A172 (cell line): ENCODE measurements at places on chromosomes 7 and 10.

GRCh38 chr7:107982918-107983389, 20.0 kb downstream of the LAMB1 start:
- DNase-seq: no peak

DNA sequence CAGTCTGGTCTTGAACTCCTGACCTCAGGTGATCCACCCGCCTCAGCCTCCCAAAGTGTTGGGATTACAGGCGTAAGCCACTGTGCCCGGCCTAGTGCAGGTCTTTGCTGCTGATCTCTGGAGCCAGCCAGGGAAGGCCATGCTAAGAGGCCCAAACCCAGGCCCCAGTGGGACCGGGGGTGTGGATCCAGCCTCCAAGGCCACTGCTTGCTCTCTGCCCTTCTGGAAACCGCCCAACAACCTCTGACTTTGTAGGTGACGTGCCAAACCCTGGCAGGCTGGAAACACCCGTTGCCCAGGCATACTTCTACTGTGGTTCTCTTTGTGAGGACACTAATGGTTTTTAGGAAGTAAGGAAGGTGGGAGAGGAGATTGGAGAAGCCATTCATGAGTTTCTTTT, 83.5 kb upstream of the GNA12 start:
- no peak for DNase-seq

GRCh38 chr7:55567571-55567970, 4.7 kb downstream of the VOPP1 start:
- no peak for DNase-seq

DNA sequence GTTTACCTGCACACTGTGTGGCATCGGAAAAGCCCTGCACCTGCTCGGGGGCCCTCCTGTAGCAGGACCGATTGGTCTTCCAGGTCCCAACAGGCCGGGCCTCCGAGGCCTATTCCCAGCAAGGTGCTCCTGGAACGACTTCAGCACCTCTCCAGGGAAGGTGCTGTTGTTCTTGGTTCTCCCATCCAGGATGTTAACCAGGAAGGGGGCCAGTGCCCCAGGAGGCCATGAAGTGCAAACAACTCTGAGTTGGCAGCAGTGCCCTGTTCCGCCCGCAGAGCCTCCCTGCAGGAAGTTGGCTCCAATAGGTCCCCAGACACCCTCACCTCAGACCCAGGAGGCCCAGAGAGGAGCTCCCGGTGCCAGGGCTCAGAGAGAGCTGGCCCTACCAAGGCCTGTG, 64.0 kb upstream of the DUSP5 start:
- DNase-seq: no peak

DNA sequence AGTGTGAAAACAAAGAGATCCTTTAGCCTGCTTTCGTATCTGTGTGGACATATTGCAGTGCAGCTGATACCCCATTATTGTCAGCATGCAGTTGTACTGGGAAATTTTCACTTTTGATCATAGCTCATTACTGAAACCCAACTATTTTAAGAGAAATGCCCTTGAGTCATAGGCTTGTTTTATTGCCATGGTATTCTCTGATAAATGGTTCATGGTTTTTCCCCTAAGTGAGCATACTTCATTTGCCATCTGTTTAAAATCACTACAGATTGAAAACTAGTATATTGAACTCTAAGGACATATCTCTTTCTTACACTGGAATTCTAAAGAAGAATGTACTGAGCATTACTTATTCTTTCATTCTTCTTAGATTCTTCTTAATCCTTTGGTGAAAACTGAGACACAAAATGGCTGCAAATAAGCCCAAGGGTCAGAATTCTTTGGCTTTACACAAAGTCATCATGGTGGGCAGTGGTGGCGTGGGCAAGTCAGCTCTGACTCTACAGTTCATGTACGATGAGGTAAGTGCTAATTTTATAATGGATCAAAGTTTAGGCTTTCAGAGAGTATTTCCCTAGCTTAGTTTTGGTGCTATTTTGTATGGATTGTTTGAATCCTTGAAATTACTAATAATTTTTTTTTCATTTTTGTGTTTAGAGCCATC, 63.0 kb downstream of the RALA start:
- DNase-seq: peak; percentile 50

GRCh38 chr10:47167591-47167990, 132.4 kb upstream of the GDF10 start:
- no peak for DNase-seq

DNA sequence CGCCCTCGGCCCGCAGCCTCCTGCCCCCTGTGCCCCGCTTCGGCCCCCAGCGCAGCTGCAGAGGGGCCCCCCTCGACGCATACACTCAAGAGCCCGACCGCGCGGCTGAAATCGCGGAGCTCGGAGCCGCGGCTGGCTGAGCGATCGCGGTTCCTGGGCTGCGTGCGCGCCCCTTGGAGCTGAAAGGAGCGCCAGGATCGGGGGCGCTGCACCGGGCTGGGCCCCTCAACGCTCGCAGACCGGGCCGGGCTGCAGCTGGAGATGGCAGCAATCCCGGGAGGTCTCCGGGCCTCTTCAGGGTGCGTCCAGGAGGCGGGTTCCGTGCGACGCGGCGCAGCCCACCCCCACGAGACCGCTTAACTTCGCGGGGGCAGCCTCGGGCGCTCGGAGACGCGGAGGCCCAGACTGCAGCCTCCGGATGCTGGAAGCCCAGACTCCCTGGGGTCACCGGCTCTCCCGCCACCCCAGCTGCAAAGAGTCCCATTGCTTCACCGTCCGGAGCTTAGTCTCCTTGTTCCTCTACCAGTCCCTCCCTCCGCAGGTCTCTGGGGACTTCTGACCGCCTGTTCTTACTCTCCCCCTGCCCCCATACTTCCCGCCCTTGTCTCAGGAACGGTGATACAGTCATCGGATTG, 73.0 kb upstream of the LRRC4 start:
- no peak for DNase-seq
